Cardiac muscle cell (in vitro differentiated cells and primary cell): ENCODE measurements at places on chromosomes 12 and 14. TPM values are rescaled to one million over a fixed set of nuclear protein-coding genes. Genes with fewer than 3 reads are reported as not detected.

The MMP14 gene
- 24.6 and 48.1 TPM in 2 replicates for total RNA-seq

The C14orf132 gene
- total RNA-seq, result 11.9 and 13.9 TPM in 2 replicates

GRCh38 chr12:125005652-125006051, 12.2 kb downstream of the BRI3BP start:
- H3K36me3 ChIP-seq, result no peaks in the 10 kb centered on the region
- H3K4me3 ChIP-seq, result no peak overlapping the region
- H3K27me3 ChIP-seq, result no peaks in the 10 kb centered on the region
- H3K27ac ChIP-seq, result no peak overlapping the region

DNA sequence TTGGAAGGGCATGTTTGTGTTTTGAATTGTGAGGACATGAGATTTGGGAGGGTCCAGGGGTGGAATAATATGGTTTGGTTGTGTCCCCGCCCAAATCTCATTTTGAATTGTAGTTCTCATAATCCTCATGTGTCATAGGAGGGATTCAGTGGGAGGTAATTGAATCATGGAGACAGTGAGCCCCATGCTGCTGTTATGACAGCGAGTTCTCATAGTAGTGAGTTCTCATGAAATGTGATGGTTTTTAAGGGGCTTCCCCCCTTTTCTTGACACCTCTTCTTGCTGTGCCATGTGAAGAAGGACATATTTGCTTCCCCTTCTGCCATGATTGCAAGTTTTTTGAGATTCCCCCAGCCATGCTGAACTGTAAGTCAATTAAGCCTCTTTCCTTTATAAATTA, 260.0 kb downstream of the DUSP6 start:
- no peaks in the 10 kb centered on the region for H3K27me3 ChIP-seq
- no peaks in the 10 kb centered on the region for H3K36me3 ChIP-seq
- H3K4me1 ChIP-seq, result peaks cover 10% of the 10 kb centered on the region
- H3K4me3 ChIP-seq, result no peak overlapping the region
- no peak for DNase-seq

- no peaks in the 10 kb centered on the region for H3K4me1 ChIP-seq
- no peak overlapping the region for H3K27ac ChIP-seq
- no peak overlapping the region for H3K4me3 ChIP-seq
- H3K27me3 ChIP-seq, result no peaks in the 10 kb centered on the region
- no peak for DNase-seq
- peaks cover 44% of the 10 kb centered on the region for H3K36me3 ChIP-seq
These were observed 38.7 kb downstream of the ADGRD1 start for GRCh38 chr12:130992448-130992847.

The ORAI1 gene
- total RNA-seq, result 36.7 and 41.5 TPM in 2 replicates

The SMCO3 gene
- not detected in 2 replicates for total RNA-seq

DNA sequence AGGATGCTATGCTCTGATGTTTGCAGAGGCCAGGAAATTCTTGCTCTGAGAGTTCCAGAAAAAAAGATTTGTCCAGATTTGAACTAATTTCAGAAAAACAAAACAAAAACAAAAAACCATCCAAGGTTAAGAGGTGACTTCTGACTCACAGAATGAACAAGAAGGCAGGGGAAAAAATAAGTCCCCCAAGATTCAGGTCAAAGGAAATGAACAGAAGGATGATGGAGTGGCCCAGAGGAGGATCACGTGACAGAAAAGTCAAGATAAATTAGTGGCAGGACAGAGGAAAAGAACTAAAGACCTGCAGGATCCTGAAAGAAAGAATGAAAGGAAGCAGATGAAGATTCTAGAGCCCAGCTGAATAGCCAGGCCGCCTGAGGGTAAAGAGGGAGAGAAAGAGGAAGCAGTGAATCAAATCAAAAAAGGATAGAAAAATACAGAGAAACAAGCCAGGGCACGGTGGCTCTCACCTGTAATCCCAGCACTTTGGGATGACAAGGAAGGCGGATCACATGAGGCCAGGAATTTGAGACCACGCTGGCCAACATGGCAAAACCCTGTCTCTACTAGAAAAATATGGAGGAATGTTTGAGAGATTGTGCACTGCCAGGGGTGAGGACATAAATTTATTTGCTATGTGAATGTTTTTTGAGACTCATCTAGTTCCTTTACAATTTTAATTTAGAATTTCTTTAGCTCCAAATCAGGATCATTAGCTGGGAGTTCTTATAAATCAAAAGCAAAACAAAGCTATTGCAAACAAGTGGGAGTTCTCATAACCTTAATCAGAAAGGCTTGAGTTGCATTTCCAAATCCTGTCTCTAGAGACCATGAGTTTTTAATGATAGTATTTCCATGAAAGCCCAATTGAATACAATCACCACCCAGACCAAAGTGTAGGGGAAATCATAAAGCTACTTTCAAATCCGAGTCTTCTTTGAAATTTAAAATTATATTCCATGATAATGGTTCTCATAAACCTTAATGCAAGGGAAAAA, 217.1 kb upstream of the PLEKHG7 start:
- no peak overlapping the region for H3K4me3 ChIP-seq
- no peaks in the 10 kb centered on the region for H3K36me3 ChIP-seq
- H3K27ac ChIP-seq, result no peak overlapping the region
- no peaks in the 10 kb centered on the region for H3K27me3 ChIP-seq
- peaks cover 6% of the 10 kb centered on the region for H3K4me1 ChIP-seq

- peak overlapping the region; percentile 38 for H3K4me3 ChIP-seq
- peaks cover 19% of the 10 kb centered on the region for H3K4me1 ChIP-seq
- no peak overlapping the region for H3K27ac ChIP-seq
- peaks cover 100% of the 10 kb centered on the region for H3K27me3 ChIP-seq
- no peaks in the 10 kb centered on the region for H3K36me3 ChIP-seq
- no peak for DNase-seq
These were observed 1.4 kb upstream of the DNAJC22 start for GRCh38 chr12:49345051-49345824.

DNA sequence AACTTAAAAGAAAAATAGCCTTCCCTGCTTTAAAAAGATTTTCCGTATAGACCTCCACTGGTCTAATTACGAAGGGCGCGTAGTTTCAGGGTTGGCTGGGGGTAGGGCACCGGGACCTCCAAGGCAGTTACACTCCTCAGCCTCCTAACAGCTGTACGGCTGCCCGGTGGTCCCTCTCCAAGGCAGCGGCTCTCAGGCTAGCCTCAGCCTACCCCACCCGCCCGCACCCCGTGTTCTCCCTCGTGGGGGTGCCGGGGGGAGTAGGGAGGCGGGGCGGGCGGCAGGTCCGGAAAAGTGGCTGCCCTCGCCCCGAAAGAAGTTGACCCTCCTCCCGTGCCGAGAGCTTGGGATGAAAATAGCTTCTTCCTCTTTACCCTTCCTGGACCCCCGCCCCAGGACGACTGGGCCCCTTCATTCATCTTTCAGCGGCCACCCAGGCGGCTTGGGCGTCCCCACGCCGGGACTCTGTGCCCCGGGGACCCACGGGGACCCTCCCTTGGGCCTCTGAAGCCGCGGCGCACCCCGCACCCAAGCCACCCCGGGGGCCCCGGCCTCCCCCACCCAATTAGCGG, 991 bp upstream of the RCOR1 start:
- H3K27ac ChIP-seq, result peak overlapping the region; percentile 98
- no peaks in the 10 kb centered on the region for H3K36me3 ChIP-seq
- peak overlapping the region; percentile 100 for H3K4me3 ChIP-seq
- peaks cover 22% of the 10 kb centered on the region for H3K4me1 ChIP-seq
- H3K27me3 ChIP-seq, result no peaks in the 10 kb centered on the region

DNA sequence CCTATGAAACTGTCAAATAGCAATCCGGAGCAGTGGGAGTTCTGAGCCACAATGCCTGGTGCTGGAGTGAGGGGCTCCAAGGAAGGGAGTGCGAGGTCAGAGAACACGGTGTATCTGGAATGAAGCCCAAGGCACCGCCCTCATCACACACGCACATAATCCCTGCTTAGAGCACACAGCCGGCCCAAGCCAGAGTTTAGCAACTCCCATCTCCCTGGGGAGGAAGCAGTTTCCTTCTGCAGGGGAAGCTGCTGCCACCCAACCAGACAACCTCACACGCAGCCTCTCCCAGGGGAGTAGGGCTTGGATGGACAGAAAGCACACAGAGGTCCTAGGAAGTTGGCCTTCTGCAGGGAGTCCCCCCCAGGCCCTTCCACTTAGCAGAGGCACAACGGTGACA, 31.3 kb downstream of the ACTN1 start:
- H3K27ac ChIP-seq, result no peak overlapping the region
- no peaks in the 10 kb centered on the region for H3K27me3 ChIP-seq
- peak; percentile 89 for DNase-seq

The NELL2 gene
- total RNA-seq, result 1.6 and 7.9 TPM in 2 replicates
